ENCODE measurements at places on chromosomes 12 and 14.

- peaks cover 38% of the 10 kb centered on the region for H3K36me3 ChIP-seq
- H3K27me3 ChIP-seq, result no peaks in the 10 kb centered on the region
- peaks cover 71% of the 10 kb centered on the region for H3K4me1 ChIP-seq
- DNase-seq, result peak; percentile 89
- H3K4me3 ChIP-seq, result peak overlapping the region; percentile 100
- H3K27ac ChIP-seq, result peak overlapping the region; percentile 100
Measured at GRCh38 chr12:124913474-124914391, 717 bp downstream of the UBC start.

DNA sequence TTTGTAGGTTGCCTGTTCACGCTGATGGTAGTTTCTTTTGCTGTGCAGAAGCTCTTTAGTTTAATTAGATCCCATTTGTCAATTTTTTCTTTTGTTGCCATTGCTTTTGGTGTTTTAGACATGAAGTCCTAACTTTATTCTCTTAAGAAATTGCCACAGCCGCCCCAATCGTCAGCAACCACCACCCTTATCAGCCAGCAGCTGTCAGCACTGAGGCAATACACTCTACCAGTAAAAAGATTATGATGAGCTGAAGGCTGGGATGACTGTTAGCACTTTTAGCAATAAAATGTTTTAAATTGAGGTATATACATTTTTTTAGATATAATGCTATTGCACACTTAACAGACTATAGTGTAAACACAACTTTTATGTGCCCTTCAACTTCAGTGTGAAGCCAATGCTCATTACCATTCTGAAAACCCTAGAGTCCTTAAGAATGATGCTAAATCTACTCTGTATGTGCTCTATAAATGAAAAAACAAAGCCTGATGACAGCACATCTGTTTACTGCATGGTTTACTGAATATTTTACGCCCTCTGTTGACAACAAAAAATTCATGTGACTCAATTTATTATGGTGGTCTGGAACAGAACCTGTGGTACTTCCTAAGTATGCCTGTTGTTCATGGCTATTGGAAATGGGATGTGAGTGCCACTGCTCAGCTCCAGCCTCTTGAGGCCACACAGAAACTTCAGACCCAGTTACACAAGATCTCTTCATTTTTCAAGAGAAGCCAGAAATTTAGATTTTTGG is 197.4 kb downstream of the DUSP6 start:
- H3K27ac ChIP-seq, result no peak overlapping the region
- no peak overlapping the region for H3K4me3 ChIP-seq
- no peak for DNase-seq
- peaks cover 21% of the 10 kb centered on the region for H3K36me3 ChIP-seq

DNA sequence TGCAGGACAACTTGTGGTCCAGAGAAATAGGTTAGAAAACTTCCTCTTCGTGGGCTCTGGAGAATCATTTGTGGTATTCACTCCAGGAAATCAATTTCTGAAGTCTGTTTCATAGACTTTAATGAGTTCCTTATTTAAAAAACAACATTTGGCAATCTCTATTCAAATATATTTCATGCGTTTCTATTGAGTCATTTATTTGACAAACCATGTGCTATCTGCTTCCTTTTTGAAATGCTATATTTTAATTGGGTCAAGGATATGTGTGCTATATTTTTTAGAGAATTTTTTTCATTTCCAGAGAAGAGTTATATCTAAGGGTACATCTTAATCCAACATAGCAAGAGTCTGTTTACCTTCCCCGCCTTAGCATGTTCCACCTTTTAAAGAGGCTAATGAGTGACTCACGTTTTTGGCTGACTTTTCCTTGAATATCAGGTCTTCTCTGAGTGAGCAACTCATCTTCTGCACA is 252.4 kb upstream of the EGLN3 start:
- H3K27me3 ChIP-seq, result 0 out of 2 replicates have a peak, but pooled peaks cover 2% of the 10 kb centered on the region
- H3K4me1 ChIP-seq, result no peaks in the 10 kb centered on the region
- no peak overlapping the region for H3K27ac ChIP-seq
- no peak overlapping the region for H3K4me3 ChIP-seq

DNA sequence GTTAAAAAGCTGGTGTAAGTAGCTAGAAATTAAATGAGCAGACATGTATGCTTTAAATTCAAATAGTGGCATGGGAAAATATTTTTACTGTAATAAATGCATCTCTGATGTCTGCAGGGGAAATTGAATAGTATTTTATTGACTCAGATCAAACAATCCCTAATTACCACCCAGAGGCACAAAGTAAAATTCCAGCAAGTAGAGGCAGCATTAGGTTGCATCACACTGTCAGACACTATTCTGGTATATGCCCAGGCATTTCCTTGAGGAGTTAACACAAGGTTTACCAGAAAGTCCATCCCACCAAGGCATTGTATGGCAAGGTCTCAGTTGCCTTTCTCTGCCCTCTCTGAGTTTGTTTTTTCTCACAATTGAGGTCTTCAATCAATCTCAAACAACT is 201.6 kb upstream of the KITLG start:
- no peak for DNase-seq
- H3K4me1 ChIP-seq, result peaks cover 9% of the 10 kb centered on the region
- no peak overlapping the region for H3K4me3 ChIP-seq
- H3K27me3 ChIP-seq, result no peaks in the 10 kb centered on the region
- H3K36me3 ChIP-seq, result no peaks in the 10 kb centered on the region

- H3K4me1 ChIP-seq, result no peaks in the 10 kb centered on the region
- H3K36me3 ChIP-seq, result no peaks in the 10 kb centered on the region
- no peaks in the 10 kb centered on the region for H3K27me3 ChIP-seq
Measured at GRCh38 chr14:65880507-65880906, 468.0 kb downstream of the FUT8 start.

DNA sequence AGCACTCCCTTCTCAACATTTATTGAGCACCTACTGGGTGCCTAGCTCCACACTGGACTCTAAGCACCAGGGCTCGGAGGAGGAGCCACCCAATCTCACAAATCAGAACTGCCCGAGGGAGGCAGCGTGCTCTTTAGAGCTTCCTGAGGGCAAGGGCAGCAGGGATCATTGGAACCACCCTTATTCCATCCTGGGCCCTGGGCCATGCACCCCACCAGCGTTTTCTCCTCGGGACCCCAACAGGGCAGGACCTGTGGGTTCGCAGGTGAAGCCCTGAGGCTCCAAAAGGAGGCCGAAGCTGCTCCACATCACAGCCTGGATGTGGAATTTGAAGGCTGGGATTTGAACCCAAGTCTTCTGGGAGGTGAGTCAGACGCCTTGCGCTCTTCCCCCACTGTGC is 15.4 kb downstream of the TMEM119 start:
- no peak for DNase-seq
- no peak overlapping the region for H3K4me3 ChIP-seq
- no peaks in the 10 kb centered on the region for H3K36me3 ChIP-seq
- no peaks in the 10 kb centered on the region for H3K4me1 ChIP-seq

DNA sequence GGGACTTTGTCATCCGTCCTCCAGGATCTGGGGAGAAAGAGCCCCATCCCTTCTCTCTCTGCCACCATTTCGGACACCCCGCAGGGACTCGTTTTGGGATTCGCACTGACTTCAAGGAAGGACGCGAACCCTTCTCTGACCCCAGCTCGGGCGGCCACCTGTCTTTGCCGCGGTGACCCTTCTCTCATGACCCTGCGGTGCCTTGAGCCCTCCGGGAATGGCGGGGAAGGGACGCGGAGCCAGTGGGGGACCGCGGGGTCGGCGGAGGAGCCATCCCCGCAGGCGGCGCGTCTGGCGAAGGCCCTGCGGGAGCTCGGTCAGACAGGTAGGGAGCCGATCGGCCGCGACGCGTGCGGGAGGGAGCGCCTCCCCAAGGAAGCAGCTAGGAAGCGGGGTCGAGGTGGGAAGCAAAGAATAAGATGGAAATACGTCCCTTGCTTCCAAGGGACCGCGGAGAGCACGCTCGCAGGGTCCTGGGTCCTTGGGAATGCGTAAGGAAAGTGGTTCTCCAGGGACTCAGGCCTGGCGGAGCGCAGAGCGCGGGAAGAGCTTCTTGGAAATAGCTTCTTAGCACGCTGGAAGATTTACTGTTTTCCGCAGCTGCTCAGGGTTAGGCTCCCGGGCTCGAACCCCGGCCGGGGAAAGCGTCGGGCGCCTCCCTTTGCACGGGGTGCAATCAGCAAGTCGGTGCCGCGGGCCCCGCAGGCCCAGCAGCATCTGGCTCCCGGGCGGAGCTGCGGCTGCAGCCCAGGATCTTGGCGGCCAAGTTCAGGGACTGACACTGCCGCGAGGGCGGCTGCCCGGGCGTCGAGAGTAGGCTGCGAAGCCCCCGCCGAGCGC is 457 bp downstream of the SOCS2 start:
- H3K36me3 ChIP-seq, result peaks cover 15% of the 10 kb centered on the region
- peaks cover 31% of the 10 kb centered on the region for H3K27me3 ChIP-seq
- DNase-seq, result peak; percentile 59
- H3K4me3 ChIP-seq, result peak overlapping the region; percentile 73
- peaks cover 40% of the 10 kb centered on the region for H3K4me1 ChIP-seq
